ENCODE measurements at places on chromosomes 12 and 14.

DNA sequence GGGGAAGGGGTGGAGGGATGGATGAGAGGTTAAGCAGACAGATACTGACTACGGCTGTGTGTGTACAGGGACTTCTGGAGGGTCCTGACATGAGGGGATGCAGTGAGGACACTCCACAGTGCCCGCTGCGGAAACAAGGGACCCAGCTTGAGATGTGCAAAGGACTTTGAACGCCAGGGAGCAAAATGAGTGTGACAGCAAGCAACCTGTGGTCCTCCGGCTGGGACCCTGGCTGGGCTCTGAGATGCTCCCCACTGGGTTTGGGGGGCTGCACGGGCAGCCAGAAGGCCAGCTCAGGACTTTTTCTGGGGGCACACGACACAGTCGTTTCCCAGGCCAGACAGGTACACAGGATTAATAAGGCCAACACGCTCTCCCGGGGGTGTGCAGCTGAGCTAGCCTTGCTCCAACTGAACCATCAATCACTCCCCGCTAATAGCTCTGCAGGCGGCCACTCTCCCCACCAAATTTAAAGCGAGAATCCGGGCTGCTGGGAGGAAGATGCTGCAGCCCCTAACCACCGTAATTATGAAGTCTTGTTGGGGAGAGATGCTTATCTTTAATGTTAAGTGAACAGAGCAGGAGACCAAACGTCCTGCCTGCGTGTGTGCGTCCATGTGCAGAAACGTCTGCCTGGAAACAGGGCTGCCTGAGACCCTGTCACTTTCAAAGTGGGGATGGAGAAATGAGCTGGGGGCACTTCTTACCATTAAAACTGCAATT lies 51.6 kb upstream of the DLK1 start:
- DNase-seq: no peak

DNA sequence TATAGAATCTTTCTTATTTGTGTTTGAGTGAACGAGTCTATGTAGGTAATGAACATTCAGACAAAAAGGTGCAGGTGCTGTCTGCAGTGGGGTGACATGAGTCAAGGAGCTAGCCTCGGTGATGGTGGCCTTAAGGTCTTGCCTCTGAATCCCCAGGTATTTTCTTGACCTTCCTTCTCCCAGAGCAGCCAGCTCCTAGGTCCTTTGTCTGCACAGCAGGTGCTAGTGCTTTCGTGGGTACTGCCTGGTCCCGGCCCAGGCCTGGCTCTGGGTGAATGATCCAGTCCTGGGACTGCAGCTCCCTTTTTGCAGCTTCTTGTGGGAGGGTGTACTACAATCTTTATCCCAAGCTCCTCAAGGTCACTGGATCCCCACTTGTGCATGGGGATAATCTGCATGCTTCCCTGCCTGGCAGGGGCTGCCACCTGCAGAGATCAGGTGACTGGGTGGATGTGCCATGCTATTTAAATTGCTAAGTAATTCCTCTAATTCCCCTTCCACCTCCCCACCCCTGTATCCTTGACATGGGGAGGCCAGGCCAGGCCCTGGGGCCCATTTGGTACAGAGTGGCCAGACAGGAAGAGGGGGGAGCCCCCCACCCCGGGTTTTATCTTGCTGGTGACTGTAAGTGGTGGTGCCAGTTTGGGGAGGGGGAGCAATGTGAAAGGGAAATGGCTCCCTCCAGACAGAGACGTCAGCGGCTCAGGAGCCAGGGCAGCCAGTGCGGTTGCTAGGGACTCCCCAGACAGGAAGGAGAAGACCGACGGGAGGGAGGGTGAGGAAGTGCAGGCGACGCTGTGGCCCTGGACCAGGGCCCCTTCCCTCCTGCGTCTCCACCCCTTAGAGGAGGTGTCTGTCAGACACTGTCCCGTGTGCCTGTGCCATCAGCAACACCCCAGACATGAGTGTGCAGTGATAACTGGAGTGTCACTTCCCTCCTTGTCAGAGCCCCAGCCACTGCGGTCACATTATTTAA lies 6.7 kb downstream of the VASH1 start:
- peak; percentile 69 for DNase-seq

DNA sequence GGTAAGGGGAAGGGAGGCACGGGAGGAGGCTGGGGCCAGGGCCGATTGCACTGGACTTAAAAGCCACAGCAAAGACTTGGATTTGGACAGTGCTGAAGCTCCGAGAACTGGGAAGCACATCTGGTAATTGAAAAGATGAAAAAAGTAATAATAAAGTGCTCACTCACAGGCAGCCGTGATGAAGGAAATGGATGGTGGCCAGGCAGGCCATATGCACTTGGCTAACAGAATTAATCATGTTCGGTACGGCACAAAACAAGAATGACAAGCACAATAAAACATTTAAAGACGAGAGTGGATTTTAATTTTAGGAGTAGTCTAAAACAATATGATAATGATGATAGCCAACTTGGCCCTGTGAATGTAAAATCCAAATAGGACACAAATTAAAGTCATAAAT lies 154.3 kb downstream of the VRK1 start:
- no peak for DNase-seq

- no peak for DNase-seq
Measured at GRCh38 chr12:2691345-2692071, 103.3 kb upstream of the FKBP4 start.

DNA sequence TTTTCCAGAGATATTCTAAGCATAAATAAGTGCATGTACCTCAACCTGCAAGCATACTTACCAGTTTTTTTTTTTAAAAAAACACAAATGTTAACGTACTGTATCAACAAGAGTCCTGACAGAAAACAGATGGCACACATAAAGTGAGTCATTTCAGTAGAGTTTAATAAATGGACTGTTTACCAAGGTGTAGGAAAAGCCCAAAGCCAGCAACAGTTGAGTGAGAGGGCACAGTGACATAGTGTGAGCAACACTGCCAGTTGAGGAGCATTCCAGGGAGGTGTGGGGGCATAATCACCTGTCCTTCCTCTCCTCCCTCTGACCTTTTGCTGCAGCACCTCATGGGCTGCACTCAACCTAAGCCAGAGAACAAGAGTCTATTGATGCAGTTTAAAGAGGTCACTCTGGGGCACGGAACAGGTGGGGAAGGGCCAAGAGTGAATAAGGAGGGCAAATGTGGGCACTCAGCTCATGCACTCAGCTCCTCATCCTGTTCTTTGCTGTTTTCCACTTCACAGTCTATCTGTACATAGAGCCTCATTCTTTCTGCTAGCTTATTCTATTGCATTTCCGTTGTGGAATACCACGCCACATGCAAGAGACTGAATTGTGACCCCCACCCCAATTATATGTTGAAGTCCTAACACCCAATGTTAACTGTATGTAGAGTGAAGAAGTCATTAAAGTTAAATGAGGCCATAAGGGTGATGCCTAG lies 29.3 kb downstream of the DHRS2 start:
- no peak for DNase-seq

DNA sequence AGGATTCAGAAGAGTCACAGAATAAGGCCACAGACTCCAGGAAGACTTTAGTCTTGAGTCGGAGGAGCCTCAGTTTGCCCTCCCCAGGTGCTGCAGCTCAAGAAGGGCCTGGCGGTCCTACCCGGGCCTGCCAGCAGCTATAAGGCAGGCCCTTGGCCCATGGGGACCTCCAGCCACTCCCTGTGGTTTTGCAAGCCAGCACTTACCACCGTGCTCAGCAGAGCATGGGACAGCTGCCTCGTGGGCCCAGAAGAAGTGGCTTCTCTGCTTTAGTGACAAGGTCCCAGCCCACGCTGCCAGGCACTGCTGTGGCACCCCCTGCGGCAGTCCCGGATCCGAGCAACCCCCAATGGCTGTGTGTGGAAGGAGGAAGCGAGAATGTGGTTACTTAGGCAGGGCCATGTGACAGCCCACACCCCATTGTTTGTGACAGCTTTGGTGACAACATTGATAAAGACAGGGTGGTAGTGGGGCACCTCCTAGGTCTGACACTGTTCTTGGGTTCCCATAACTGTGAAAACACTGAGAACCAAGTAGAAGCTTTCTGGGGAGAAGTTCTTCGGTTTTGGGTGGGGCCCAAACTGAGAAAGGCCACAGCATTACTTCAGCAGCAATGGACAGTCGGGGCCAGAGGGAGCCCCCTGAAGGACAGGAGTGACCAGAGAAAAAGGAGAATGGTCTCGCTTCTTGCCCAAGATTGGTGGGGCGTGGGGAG lies at the start of gene SELPLG:
SELPLG (minus strand) TSS at position 361 of the 715 bp plus-strand sequence. CDS start 9,587 bp downstream, outside the sequence.
- DNase-seq: peak; percentile 82
